ENCODE measurements at places on chromosomes 2 and 18. TPM values are rescaled to one million over a fixed set of nuclear protein-coding genes. Genes with fewer than 3 reads are reported as not detected.

ASB1 gene
- total RNA-seq = 60.6 TPM

RESP18 gene
- total RNA-seq = not detected

FOXI3 gene
- not detected for total RNA-seq

ZBTB7C gene
- not detected for total RNA-seq

SPATA3 gene
- total RNA-seq = not detected

RAX gene
- total RNA-seq = not detected

METAP1D gene
- total RNA-seq = 7.2 TPM

UCN gene
- 0.30 TPM for total RNA-seq

GCKR gene
- total RNA-seq = 0.51 TPM

SCYGR4 gene
- not detected for total RNA-seq

IL18RAP gene
- total RNA-seq = not detected

NYAP2 gene
- not detected for total RNA-seq

UBE2E3 gene
- 32.1 TPM for total RNA-seq

CHRND gene
- total RNA-seq = not detected

SLC14A1 gene
- total RNA-seq = 135 TPM

SH3RF3 gene
- 3.4 TPM for total RNA-seq

PLB1 gene
- 1.1 TPM for total RNA-seq

UGT1A5 gene
- total RNA-seq = not detected

MZT2B gene
- total RNA-seq = 66.9 TPM

GCG gene
- not detected for total RNA-seq

TMEFF2 gene
- 5.6 TPM for total RNA-seq

GRP gene
- total RNA-seq = not detected

PTPRN gene
- 67.6 TPM for total RNA-seq

PAX8 gene
- total RNA-seq = 0.65 TPM

MTX2 gene
- 18.1 TPM for total RNA-seq

TWIST2 gene
- 16.0 TPM for total RNA-seq

ATRAID gene
- total RNA-seq = 128 TPM

CRYGB gene
- not detected for total RNA-seq

CNNM3 gene
- 8.4 TPM for total RNA-seq

CPLX4 gene
- not detected for total RNA-seq

Measured in smooth muscle cell of the umbilical artery (primary cell).